ENCODE measurements at places on chromosomes 3 and 15.

DNA sequence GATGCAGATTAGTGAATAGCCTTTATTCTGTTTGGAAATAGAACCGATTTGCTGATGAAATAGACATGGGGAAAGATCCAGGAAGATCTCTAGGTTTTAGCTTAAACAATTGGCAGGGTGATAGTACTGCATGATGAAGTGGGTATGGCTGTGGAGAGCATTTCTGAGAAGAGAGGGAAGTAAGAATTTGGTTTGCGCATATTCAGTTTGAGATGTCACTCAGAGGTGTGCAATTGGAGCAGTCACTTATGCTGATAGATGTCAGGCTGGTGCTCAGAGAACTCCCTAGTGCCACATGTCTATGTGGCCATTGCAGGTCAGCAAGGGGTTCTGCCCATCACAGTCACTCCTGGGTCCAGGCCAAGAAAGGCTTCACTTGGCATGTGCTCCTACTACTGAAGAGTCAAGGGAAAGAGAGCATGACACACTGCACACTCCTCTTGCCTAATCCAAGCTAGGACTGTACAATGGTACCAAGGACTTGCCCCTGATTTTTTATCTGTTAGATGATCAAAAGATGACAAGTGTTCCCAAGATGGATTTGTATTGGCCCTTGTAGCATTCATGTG is 57.2 kb upstream of the ST8SIA2 start:
- DNase-seq: no peak

DNA sequence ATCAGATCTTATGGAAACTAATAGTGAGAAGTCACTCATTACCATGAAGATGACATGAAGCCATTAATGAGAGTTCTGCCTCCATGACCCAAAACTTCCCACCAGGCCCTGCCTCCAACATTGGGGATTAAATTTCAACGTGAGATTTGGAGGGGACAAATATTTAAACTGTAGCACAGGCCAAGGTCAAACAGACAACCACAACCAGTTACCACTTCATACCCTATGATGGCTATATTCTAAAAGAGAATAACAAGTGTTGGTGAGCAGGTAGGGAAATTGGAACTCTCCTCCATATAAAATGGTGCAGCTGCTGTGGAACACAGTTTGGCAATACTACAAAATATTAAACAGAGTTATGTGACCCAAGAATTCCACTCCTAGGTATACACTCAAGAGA is 36.9 kb downstream of the TCAIM start:
- DNase-seq: no peak

GRCh38 chr15:37046876-37047614 is 53.3 kb downstream of the MEIS2 start:
- peak; percentile 38 for DNase-seq

GRCh38 chr15:70379938-70380883 is 282.5 kb upstream of the TLE3 start:
- no peak for DNase-seq
